Breast epithelium (tissue), 4 donors: ENCODE measurements at places on chromosomes 1 and 21.

- no peak for DNase-seq
Observed at GRCh38 chr1:36481771-36482723, 666 bp downstream of the CSF3R start.

DNA sequence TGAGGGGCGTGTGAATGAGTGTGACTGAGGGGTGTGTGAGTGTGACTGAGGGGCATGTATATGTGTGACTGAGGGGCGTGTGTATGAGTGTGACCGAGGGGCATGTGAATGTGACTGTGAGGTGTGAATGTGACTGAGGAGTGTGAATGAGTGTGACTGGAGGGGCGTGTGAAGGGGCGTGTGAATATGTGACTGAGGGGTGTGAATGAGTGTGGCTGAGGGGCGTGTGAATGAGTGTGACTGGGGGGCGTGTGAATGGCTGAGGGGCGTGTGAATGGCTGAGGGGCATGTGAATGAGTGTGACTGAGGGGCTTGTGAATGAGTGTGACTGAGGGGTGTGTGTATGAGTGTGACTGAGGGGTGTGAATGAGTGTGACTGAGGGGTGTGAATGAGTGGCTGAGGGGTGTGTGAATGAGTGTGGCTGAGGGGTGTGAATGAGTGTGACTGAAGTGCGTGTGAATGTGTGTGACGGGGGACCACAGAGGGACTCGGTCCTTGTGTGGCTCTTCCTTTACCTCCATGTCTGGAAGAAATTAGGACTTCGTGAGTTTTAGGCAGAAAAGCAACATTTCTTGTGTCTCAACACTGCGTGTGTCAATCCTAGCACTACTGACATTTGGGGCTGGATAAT lies 105.8 kb downstream of the GLIS1 start:
- DNase-seq: peak; percentile 12

GRCh38 chr1:33468531-33468930 lies 3.9 kb upstream of the ZSCAN20 start:
- DNase-seq: no peak

DNA sequence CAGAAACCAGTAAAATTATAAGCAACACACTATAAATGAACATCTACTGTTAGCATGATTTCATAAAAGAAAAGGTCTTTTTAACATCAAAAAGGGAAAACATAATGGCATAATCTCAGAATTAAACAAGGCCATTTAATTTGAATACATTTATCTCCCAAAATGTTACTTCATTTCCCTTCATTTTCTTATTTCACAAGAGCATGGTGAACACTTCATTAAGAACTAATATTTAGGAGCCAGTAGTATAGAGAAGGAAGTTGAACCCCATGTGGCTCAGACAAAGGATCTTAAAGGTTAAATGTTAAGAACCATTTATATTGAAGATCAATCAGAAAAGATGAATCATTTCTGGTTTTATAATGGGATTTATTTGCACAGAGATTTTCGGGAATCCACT lies 981.7 kb downstream of the TTLL7 start:
- DNase-seq: no peak

DNA sequence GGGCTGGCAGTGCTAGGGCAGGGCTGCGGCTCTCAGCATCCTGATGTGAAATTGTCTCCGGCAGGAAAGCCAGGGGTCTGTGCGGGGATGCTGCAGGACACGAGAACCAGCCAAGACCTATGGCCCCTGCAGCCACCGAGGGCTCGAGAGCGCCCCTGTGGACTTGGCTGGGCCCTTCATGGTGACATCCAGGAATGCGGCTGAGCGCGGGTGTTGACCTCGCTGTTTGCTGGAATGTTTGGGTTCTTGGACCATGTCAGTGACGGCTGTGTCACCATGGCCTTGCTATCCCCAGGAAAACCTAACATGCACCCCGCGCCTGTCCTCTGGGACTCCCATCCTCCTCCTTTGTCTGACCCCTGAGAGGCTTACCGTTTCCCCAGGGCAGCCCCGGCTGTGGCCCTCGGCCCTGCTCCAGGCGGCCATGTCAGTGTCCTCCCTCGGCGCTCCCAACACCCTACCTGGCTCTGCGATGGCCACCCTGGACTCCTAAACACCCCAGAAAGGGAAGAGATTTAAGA lies 14.3 kb upstream of the C1orf174 start:
- no peak for DNase-seq

DNA sequence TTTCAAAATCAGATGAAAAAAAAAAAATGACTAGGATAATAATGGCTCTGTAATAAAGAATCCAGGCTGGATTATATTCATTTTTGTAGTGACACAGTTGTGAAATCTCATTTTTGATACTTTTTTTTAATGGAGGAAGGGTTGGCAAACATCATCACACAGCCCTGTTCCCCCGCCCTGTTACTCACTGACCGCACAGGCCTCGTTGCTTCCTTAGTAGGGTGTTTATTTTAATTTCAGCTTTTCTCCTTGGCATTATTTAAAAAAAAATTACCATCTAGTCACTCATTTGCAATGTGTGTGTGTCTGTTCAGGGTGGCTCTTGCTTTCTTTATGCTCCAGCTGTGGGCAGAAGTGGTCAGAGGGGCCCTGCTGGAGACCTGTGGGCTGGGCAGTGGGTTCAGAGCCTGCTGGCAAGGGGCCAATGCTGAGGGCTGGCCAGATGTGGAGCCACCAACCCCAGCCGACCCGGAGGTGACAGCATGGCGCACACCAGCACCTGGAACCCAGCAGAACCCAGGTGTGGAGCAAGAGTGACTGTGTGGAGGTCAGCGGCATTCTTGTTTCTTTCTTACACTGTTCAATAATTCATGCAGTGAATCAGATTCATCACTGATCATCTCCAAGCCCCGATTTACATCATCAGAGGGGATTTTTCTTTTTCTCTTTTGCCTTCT lies 44.6 kb downstream of the ZSCAN20 start:
- no peak for DNase-seq

GRCh38 chr1:10057343-10057742 lies 24.6 kb downstream of the UBE4B start:
- DNase-seq: no peak

- DNase-seq: no peak
Observed at GRCh38 chr1:231188072-231188471, 26.2 kb downstream of the TRIM67 start.

DNA sequence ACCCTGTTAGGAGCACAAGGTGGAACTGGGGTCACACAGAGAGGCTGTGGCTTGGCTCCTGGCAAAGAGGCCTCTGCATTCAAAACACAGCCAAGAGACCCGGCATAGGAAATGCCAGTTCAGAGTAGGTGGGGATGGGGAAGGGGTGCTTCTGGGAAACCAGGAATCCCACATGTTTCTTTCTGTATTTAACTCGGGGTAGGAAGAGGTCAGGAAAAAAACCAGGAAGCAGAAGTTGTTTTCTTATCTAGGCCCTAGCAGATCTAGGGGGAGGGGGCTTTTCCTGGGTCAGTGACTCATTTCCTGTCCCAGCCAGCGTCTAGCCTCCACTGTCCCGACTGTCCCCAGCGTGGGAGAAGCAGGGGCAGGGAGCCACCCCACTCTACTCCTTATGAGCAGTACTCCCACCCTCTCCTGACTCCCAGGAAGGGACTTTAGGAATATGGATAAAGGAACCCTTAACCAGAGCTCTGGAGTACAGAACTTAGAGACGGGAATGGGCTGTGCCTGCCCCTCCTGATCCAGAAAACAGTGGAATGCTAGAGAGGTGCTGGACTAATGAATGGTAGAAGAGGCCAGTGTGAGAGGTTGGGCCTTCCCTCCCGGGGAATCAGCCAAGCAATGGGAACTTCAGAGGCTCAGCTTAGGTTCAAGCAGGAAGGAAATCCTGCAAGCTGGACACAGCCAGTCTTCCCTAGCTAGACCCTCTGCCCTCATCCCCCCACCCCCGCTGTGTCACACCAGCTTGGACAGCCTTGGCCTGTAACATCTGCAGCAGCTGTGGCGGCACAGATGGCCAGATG lies 5.7 kb downstream of the FHL3 start:
- DNase-seq: peak; percentile 35

GRCh38 chr1:1847061-1847850 lies 43.6 kb downstream of the GNB1 start:
- no peak for DNase-seq

DNA sequence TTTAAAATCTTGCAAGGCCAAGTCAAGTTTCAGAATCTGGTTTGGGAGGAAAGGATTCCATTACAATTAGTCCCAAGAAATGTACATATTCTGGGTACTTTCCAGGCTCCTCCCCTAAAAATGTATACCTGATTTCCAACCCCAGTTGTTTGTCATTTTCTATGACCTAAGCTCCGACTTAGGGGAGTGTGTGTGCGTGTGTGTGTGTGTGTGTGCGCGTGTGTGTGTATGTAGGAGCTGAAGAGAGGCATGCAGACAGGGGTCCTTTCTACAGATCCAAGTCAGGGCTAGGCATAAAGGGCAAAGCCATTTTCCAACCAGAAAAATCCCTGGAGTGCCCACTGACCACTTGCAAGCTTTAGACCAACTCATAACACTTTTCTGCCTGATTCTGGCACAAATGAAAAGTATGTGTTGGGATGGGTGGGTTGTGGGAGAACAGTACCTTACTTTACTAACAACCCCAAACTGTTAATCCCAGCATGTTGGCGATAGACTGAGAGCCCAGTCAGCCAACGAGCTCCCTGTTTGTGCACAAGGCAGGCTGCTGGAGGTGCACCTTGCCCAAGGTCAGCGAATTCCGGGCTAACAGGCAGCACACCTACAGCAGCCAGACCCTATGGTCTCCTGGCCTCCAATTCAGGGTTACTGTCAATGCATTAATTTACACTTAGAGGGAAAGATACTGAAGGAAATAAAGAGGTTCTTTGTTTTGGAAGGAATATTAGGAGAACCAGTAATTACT lies 1.7 kb downstream of the TRABD2B start:
- DNase-seq: no peak

DNA sequence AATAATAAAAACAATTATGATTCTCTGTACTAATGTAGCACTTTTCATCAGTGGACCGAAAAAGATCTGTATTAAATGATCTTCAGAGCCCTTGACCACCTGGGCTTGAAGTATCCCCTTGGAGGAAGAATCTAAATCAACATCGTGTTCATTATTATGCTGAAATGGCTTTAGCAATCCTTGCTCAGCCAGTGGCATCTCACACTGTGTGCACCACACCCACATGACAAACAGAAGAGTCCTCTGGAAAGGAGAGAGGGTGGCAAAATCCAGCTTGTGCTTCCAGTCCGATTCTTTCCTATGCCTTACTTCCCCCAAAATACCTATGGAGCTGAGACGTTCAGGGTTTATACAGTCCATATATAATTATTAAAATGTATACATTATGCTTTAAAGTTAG lies 318.5 kb upstream of the RUNX1 start:
- no peak for DNase-seq

DNA sequence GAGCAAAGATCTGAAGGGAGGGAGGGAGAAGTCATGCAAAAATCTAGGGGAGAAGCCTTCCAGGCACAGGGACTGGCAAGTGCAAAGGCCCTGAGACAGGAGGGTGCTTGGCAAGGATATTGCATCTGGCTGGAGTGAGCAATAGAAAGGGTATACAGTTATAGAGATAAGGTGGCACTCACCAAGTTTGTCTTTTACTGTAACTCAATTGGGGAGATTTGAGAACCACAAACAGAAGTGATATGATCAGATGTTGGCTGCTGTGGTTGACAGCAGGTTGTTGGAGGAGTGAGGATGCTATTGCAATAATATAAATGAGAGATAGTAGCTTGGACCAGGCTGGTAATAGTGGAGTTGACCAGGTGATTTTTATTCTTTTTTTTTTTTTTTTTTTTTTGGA lies 25.6 kb downstream of the MCOLN3 start:
- DNase-seq: no peak

- no peak for DNase-seq
Observed at GRCh38 chr1:209692296-209692695, 12.3 kb upstream of the HSD11B1 start.

DNA sequence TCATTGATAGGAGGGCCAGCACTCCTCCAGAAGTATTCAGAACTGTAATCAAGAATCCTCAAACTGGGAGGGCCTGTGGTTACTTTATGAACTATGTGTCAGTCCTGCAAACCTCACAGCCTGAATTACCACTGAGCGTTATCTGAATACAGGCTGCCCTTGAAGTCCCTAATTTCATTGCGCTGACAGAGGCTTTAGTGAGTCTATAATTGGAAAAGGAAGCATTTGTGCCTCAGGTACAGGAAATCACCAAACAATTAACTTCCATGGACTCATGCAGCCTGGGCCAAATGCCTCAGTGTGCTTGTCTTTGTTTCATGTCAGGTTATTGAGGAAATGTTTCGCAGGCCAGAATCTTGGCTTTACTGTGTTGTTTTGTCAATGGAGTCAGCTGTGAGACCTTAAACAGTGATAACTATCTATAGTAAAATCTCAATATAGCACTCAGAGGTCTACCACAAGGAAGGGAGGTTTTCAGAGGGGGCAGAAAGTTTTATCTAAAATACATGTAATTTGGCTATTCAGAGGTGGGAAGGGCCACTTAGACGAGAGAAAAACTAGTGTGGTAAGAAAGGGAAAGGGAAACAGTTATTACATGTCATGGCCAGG lies 32.9 kb upstream of the DOCK7 start:
- DNase-seq: no peak

DNA sequence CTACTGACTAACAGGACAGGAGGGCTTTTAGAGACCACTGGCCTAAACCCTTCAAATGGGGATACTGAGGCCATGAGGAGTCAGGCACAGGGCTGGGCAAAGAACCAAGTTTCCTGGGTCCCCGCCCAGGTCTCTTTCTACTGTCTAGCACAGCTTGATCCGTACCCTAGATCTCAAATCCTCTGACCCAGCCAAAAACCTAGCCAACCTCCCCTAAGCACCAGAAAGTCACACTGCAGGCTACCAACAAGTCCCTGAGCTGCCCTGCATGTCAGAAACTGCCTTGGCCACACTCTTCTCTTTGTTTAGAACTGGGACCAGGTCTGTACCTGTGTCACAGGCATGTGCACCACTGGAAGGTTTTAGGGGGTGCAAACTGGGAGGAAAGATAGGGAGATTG lies 33.6 kb downstream of the AHDC1 start:
- no peak for DNase-seq

- no peak for DNase-seq
Observed at GRCh38 chr1:86194491-86195034, 38.0 kb upstream of the COL24A1 start.

- no peak for DNase-seq
Observed at GRCh38 chr1:212107481-212107880, 71.9 kb downstream of the DTL start.

- DNase-seq: no peak
Observed at GRCh38 chr1:78607944-78608343, 12.3 kb upstream of the IFI44L start.

- DNase-seq: no peak
Observed at GRCh38 chr1:2460996-2461751, 14.9 kb upstream of the PLCH2 start.

DNA sequence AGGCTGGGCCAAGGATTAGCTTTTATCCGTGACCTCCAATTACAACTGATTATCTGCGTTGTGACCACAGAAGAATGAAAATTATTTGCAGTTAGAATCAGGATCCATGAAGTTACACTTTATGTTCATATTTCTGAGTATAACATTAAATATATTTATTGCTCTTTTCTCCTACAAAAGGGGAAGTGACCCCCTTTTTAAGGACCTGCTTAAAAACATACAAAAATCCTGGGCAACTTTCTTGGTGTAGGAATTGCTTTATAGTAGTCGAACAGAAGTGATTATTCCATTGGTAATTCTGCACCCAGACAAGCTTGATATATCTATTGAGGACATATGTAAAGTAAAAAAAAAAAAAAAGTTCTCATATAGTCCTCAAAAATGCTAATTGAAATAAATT lies 208.7 kb downstream of the MRPL39 start:
- no peak for DNase-seq

GRCh38 chr1:112673592-112674439 lies 643 bp upstream of the MOV10 start:
- DNase-seq: peak; percentile 28

- no peak for DNase-seq
Observed at GRCh38 chr1:48939042-48939441, 162.4 kb upstream of the BEND5 start.

- no peak for DNase-seq
Observed at GRCh38 chr1:228320394-228320793, 86.2 kb downstream of the TRIM11 start.
